RWPE2 (cell line): ENCODE measurements at places on chromosomes 6 and 20.

- DNase-seq = no peak
Observed at GRCh38 chr6:39114388-39114703, 640 bp downstream of the SAYSD1 start.

DNA sequence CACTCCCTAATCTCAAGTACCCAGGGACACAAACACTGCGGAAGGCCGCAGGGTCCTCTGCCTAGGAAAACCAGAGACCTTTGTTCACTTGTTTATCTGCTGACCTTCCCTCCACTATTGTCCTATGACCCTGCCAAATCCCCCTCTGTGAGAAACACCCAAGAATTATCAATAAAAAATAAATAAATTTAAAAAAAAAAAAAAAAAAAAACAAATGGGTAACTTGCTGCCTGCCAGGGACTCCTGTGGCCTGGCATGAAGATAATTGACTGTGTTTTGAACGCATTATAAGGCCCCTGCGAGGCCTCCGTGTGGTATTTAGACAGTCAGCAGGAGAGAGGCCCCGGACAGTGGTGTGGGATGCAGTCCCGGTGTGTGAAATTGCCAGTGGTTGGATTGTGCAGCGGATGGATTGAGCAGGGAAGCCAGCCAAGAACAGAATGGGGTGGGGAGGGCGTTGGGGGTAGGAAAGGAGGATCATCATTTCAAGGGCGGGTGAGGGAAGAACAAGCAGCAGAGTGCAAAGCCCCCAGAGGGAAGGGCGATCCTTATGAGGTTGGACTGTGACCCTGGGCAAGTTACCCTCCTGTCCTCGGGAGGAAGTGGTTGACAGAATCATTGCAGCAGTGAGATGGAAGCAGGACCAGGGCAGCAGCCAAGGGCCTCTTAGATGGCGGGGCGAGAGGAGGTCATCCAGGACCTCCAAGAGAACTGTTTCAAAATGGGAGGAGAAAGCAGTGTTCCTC lies 43.3 kb downstream of the PPARD start:
- DNase-seq = no peak

- no peak for DNase-seq
Observed at GRCh38 chr20:44186201-44186600, 787 bp downstream of the JPH2 start.

- DNase-seq = no peak
Observed at GRCh38 chr6:110325197-110325596, 33.0 kb downstream of the METTL24 start.

- DNase-seq = no peak
Observed at GRCh38 chr6:75397656-75398465, 95.7 kb downstream of the FILIP1 start.

- DNase-seq = no peak
Observed at GRCh38 chr6:40936818-40937251, 102.2 kb downstream of the UNC5CL start.

- DNase-seq = no peak
Observed at GRCh38 chr20:17854307-17854903, 114.2 kb downstream of the SNX5 start.

- no peak for DNase-seq
Observed at GRCh38 chr6:20709451-20709850, 175.2 kb downstream of the CDKAL1 start.

DNA sequence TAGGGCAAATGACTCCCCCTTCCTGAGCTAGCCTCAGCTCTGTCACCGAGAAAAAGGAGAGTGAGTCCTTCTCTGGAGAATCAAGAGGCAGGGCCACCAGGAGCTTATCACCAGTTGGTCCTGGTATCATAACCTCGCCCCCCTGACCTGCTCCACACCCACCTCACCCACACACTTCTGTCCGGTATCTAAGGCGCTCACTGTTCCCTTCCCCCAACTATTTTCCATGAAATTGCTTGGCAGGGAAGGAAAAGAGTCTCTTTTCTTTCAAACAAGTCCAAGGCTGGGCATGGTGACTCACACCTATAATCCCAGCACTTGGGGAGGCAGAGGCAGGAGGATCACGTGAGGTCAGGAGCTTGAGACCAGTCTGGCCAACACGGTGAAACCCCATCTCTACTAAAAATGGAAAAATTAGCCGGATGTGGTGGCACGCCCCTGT lies 77.6 kb downstream of the ZMYND8 start:
- no peak for DNase-seq

- no peak for DNase-seq
Observed at GRCh38 chr6:5302220-5302946, 41.1 kb downstream of the FARS2 start.

GRCh38 chr6:156562636-156563035 lies 214.5 kb upstream of the ARID1B start:
- DNase-seq = no peak

- no peak for DNase-seq
Observed at GRCh38 chr6:69705954-69706353, 90.9 kb downstream of the LMBRD1 start.

DNA sequence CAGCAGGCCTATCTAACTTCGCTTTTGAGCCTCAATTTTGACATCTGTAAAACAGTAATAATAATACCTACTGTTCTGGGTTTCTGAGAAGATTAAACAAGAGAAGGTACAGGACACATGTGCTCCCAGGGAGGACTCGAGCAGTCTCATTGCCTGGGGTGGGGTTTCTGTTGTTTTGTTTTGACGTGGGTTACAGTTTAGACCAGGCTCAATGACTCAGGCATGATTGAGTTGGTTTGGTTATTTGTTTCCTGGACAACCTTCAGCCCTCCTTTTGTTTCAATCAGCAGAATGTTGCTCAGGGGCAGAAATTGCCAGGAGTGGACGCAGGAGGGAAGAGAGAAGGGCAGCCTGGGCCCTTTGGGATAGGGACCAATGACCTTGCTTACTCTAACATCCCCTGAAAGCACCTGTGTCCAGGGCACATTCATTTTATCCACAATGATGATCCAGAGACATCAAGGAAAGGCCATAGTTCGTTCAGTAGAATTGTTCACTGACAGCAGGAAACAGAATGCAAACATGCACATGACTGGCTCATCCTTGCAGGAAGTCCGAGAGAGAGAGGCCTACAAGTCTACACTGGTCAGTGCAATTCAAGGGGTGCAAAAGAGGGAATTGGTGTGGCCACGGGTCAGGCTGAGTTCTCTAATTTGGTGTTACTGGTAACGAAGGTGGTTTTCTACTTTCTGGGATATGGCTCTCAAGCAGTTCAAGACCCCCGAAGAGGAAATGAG lies 74.5 kb upstream of the MRPS10 start:
- DNase-seq = no peak

DNA sequence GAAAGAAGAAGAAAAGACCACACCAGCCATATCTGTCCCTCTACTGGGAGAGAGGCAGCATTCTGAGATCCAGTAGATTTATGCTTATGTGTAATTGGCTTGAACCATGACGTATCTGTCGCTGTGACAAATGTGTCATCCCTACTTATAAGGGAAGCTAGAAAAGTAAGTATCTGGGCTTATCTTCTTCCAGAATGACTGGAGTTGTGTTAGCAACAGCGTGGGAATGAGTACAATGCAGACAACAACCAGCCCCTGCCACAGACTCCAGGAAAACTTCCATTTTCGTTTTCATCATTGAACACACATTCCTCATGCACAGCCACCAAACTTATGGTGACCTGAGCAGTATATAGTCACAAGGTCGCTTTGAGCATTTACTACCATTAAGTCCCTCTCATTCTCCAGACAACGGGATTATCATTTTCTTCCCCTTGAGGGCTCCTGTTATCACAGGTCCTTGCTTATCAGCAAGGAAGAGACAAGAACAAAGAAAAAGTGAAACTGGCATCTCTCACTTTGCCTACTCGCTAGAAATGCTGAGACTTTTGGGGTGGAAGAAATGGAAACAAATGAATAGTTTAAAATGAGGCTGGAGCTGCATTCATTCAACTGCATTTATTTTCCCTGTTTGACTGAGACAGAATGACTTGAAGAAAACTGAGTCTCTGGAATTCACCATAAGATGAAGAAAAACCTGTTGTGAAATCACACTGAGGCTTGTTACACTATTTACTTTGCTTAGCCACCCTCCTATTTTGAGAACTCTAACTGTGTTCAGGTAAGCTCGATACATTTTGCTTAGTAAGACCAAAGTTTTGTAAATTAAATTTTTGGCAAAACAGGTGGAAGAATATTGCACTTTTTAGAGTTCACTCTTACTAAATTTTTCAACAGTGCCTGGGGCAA lies 149.3 kb upstream of the FOXQ1 start:
- DNase-seq = no peak

DNA sequence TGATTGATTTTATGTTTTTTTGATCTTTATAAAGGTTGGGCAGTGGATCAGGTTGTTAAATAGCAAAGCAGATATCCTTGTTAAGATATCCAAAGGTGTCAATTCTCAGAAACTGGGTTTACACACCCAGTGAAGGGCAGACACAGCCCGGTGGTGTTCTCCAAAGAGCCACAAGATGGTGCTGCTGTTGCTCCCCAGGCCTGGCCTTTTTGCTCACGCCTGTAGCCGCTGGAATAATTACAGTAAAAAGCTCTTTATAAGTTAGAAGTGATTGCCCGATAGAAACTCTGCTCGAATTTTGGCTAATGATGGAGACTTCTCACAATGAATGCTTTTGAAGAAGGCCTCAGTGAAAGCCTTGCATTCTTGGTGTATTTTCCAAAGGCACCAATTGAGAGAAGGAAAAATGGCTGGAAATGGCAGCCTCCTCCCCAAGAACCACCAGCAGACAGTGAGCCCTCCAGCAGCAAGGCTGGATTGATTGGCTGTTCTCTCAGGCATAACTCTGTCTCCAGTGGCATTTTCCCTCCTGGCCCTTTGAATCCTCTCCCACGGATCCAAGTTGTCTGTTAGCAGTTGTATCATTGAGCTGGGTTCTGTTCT lies 120.5 kb upstream of the CHD6 start:
- no peak for DNase-seq

DNA sequence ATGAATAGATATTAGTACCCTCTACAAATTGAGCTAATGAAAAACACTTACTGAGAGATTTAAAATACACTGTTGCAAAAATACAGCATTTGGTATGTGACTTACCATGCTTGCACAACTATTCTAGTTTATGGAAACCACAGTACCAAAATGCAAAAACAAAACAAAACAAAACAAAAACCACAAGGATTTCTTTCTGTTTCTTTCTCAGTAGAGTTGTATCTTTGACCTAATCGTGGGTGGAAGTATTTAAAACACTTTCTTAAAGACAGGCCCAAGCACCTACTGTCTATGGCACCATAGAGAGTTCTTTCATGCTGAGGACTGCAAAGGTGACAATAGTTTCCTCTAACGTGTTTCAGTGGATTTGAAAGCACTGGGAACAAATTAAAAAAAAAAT lies 95.3 kb upstream of the C6orf118 start:
- DNase-seq = no peak

- no peak for DNase-seq
Observed at GRCh38 chr20:16864069-16864468, 115.9 kb downstream of the OTOR start.

DNA sequence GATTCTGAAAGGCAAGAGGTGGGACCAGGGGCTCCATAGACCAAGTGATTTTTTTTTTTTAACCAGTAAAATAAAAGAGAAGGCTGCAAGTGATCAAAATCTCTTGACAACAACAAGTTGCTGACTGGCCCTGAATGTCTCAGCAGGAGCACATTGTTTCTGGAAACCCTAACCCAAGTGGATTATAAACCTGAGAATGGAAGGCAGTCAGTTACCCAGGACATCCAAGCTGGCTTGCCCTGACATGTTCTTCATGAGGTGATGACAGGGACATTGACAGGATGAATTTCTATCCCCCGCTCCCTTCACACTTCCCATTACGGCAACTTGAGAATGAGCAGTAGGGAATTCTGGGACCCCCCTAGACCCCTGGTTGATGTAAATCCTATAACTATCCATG lies 49.6 kb upstream of the RIPOR2 start:
- no peak for DNase-seq

GRCh38 chr6:25053875-25054371 lies 118.2 kb upstream of the RIPOR2 start:
- DNase-seq = no peak

DNA sequence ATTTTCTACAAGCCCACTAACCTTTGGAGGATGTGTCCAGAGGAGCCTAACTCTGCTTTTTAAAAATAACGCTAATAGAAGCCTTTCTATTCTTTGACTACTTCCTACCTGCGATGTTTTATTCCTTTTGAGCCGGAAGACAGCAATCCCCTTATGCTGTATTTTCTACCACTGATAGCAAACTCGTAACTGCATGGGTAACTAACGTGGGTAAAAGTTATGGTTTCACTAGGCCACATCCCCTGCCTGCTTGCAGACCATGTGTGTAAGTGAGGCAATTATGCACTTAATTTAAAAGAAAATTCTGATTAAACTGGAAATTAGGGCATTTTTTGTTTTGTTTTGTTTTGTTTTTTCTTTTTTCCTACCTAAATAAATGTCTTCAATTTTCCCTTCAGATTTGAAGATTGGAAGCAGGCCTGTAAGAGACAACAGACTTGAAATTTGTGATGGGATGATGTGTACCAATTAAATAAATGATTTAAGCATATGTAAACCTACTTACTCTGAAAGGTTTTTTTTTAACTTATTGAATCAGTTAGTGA lies 931 bp downstream of the UFL1 start:
- DNase-seq = no peak

DNA sequence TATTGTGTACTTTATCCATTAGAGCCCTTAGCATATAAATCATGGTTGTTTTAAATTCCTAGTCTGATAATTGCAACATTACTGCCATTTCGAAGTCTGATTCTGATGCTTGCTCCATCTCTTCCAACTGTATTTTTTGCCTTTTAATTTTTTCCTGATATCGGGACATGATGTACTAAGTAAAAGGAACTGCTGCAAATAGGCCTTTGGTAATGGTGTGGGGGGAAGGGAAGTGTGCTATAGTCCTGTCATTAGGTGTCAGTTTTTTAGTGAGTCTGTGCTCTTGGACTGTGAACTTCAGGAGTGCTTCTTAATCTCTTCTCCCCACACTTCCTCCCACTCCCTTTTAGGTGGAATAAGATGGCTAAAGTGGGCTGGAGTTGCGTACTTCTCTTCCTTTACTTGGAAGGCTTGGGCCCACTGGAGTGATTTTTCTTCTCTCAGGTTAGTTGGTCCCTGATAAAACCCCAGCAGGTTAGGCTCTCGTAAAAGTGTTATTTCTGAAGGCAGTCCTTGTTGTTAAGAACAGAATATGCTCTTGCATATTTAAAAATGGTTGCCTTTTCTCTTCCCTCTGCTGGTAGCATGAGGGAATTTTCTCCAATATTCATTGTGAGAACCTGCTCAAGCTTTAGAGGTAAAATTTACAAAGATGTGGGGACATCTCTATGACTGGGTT lies 18.1 kb downstream of the STXBP5 start:
- DNase-seq = no peak
